Mononuclear cell (primary cell): ENCODE measurements at places on chromosomes 16 and 17. TPM values are rescaled to one million over a fixed set of nuclear protein-coding genes. Genes with fewer than 3 reads are reported as not detected.

UTS2R gene
- total RNA-seq, result not detected

CHP2 gene
- 0.10 TPM for total RNA-seq

FASN gene
- total RNA-seq, result 21.8 TPM

NTN3 gene
- not detected for total RNA-seq

CLEC18B gene
- not detected for total RNA-seq

CDRT15 gene
- total RNA-seq, result not detected

CCL16 gene
- not detected for total RNA-seq

KRTAP2-3 gene
- not detected for total RNA-seq

CENPV gene
- total RNA-seq, result 12.7 TPM

CDH8 gene
- not detected for total RNA-seq

IKZF3 gene
- total RNA-seq, result 47.5 TPM

C16orf95 gene
- total RNA-seq, result 0.42 TPM

NUPR1 gene
- under 0.01 TPM for total RNA-seq

MFSD6L gene
- total RNA-seq, result 0.10 TPM

KATNB1 gene
- total RNA-seq, result 11.8 TPM

NHLRC4 gene
- total RNA-seq, result 1.2 TPM

TMC5 gene
- total RNA-seq, result 0.10 TPM

SP6 gene
- total RNA-seq, result 0.21 TPM

ALDH3A1 gene
- not detected for total RNA-seq

KRTAP16-1 gene
- 0.21 TPM for total RNA-seq

MMP28 gene
- total RNA-seq, result 8.1 TPM

ARL5C gene
- not detected for total RNA-seq

HSD17B2 gene
- total RNA-seq, result not detected

CDH15 gene
- total RNA-seq, result not detected

PYY gene
- not detected for total RNA-seq

ADGRG1 gene
- total RNA-seq, result 12.2 TPM

PLLP gene
- total RNA-seq, result 0.63 TPM

TBC1D28 gene
- not detected for total RNA-seq

TUBB3 gene
- total RNA-seq, result 0.21 TPM
